ENCODE measurements at places on chromosomes 1 and 21. TPM values are rescaled to one million over a fixed set of nuclear protein-coding genes. Genes with fewer than 3 reads are reported as not detected.

DNA sequence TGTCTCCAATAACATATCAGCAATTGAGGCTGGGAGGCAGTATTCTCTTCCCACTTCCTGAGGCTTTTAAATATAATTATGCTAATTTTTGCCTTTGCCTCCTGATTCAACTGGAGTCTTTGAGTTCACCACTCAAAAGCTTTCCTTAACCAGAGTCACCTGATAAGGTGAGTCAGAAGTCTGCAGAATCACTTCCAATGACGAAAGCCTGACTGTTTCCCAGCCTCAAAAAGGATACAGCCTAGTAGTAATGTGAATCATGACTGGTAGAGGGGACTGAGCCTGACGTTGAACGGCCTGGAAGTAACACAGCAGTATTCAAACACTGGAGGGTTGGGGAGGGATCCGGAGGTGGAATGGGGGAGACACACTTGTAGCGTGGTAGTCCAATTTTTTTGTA lies 10.4 kb upstream of the MRPL9 start:
- DNase-seq = peak; percentile 17

GRCh38 chr21:28151758-28152157 lies 840.9 kb downstream of the LTN1 start:
- no peak for DNase-seq

DNA sequence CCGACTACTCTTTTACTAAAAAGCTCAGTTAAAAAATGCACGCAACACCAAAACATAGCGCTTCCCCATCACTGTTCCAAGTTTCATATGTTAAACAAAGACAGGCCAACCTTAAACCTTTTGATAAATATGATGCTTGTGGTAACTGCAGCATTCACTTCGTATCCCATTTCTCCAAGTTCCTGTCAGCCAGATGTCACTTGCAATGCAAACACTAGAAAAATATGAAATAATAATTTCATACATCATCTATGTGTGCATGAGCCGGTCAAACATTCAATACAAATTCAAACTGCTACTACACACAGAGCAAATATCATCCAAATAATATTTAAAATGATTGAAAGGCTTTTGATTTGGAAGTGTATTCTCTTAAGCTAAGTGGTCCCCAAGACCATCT lies 636.5 kb downstream of the LMO4 start:
- DNase-seq = no peak

GRCh38 chr1:242723044-242723716 lies 198.7 kb upstream of the PLD5 start:
- DNase-seq = no peak

- peak; percentile 26 for DNase-seq
These were observed 9.7 kb upstream of the THEM4 start for GRCh38 chr1:151918819-151919610.

DNA sequence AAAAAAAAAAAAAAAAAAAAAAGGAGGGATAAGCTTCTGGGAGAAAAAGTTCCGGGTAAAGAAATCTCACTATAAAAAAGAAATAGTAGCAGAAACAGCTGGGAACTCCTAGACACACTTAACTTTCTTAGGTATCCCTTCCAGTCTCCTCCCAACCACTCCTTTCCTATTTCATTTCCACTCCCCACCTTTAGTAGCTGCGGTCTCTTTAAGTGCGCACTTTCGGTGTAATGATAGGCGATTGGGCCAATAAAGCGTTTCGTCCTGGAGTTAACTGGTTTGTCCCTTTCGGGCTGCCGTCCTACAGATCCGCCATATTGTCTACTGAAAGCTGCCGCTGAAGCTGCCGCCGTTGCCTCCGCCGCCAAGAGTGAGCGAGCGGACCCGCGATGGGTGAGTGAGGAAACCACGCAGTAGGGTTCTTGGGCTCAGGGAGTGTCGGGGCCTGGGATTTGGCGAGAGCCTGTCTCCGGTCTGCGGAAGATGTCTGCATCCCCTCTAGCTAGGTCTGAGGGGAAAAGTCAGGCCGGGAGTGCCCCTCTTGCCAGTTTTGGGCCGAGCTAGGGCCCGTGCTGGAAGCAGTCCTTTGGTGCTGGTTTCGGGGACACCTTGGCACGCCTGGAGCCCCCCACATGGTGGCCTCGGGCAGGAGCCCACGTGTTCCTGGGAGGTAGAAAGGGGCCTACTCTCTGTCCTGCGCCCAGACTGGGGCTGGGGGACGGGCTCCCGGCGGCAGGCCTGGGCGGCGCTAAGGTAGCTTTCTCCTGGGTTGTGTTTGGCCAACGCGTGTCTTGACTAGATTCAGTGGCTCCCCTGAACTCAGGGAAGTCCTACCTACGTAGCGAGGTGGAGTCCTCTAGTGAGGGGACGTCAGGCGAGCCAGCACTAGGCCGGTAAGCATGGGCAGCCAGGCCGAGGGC lies at the start of gene KPNA6:
Gene KPNA6, plus strand, starts transcription at position 315 of the 920 bp plus-strand sequence. Its CDS starts 75 bp downstream, at position 390.
- DNase-seq = peak; percentile 97

- no peak for DNase-seq
These were observed 6.6 kb upstream of the TFF3 start for GRCh38 chr21:42321845-42322244.

DNA sequence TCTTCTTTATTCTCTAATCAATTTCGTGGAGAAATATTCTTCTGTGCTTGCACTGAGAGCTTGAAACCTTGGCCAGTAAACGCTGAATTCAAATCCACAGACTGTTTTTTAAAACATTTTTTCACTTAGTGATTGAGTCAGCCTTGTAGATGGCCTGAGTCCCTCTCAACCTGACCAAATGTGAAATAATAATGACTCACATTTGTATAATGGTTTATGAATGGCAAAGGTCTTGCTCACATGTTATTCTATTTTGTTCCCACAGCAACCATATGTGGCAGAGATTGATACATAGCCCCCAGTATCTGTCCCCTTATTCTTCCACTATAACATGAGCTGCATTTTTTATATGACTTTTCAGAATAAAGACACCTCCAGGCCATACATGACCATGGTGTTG lies 47.8 kb upstream of the CCDC190 start:
- peak; percentile 73 for DNase-seq

Gene TAS1R1
- 0.20 TPM for total RNA-seq

DNA sequence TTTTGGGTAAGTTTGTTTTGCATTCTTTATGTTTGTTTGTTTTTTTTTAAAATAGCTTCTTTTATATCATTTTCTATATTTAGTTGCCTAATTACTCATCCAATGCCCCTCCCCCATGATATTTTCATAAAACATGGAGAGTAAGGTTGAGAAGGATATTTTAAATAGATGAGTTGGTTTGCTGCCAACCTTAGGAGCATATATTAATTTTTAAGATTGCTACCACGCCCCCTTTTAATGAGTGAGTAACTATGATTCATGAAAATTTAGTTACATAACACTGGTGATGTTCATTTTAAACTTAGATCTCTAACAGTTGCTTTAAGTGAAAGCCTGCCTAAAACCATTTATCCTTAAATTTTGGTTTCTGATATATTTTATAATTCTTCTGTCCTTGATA lies 18.7 kb downstream of the TMEM50A start:
- DNase-seq = no peak

- DNase-seq = peak; percentile 98
These were observed 26.6 kb downstream of the AK4 start for GRCh38 chr1:65174585-65174984.

DNA sequence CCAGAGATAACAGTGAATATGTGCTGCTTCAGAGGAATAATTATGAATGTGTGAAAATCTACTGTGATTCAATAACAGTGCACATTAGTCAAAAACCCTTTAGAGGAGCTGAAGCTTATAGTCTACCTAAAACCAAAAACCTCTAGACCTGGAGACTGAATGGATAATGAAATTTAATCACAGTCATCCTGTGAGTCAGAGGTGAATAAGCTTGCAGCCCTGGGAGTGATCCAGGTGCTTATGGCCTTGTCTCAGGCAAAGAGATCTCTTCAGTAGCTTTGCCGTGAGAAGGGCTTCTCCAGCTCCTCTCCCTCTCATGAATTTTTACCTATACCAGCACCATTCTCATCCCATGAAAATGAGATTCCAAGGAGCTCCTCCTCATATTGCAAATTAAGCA lies 81.3 kb upstream of the RGS4 start:
- DNase-seq = peak; percentile 45

- no peak for DNase-seq
These were observed 349.1 kb downstream of the SEC16B start for GRCh38 chr1:177620636-177621190.

Gene CATSPERE
- 0.29 TPM for total RNA-seq

Gene PRKAA2
- total RNA-seq = 0.84 TPM

Gene PLPPR4
- total RNA-seq = 0.29 TPM

Gene S100A10
- total RNA-seq = 165 TPM

Gene MRAP
- not detected for total RNA-seq

Gene CSMD2
- total RNA-seq = 1.1 TPM

- DNase-seq = no peak
These were observed 105.8 kb upstream of the WNT4 start for GRCh38 chr1:22248746-22249145.

GRCh38 chr1:93774707-93775106 lies 93.1 kb upstream of the BCAR3 start:
- no peak for DNase-seq

- no peak for DNase-seq
These were observed 73.3 kb downstream of the PLPP3 start for GRCh38 chr1:56505792-56506743.

DNA sequence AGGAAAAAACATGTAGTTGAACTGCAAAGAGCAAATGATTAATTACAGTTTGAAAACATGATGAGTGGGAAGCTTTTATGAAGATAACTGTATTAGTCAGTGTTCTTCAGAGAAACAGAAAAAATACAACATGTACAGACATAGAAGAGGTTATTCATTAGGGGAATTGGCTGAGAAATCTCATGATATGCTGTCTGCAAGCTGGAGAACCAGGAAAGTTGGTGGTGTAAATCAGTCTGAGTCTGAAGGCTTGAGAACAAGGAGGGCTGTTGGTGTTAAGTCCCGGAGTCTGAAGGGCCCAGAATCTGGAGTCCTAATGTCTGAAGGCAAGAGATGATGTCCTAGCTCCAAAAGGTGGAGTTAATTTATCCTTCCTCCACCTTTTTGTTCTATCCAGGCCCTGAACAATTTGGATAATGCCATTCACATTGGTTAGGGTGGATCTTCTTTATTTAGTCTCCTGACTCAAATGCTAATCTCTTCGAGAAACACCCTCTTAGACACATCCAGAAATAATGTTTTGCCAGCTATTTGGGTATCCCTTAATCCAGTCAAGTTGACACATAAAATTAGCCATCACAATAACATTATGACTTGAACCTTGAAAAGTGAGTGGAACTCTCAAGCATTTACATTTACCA lies 672.9 kb upstream of the PTBP2 start:
- no peak for DNase-seq

Gene LYPD8
- total RNA-seq = 1.4 TPM

DNA sequence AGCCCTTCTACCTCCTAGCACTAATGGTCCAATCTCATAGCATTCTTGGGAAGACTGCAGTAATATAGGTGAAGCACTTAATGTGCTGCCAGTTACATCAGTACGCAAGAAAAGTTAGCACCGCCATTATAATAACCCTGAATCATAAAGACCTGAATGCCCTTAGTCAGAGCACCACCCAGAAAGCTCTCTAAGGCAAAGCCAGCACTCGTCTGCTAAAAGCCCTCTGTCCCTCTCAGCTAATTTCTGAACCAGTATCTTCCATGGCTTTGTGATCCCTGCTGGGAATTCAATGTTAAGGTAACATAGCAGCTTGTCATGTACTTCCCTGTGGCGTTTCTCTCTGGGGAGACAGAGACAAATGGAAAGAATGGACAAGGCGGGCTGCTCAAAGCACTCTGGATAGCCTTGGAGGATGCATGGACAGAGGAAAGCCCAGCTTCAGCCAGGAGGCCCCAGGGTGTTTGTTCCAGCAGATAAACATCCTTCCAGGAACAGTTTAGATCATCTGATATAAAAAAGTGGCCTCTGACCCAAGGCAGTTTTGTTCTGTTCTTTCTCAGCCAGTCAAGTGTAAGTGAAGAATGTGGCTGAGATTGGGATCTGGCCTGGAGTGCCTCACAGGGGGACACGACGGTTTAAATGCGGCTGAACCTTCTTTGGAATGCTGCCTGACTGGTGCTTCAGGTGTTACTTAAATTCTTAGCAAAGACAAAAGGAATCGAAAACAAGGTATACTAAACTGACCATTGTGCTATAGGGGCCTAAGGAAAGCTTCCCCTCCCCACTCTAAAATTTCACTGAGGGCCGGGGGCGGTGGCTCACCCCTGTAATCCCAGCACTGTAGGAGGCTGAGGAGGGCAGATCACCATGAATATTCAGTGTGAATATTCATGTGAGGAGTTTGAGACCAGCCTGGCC lies 58.1 kb upstream of the VTCN1 start:
- DNase-seq = peak; percentile 13

- DNase-seq = peak; percentile 73
These were observed 28.0 kb upstream of the FOXO6 start for GRCh38 chr1:41333146-41333784.

- DNase-seq = no peak
These were observed at the start of gene FAM131C for GRCh38 chr1:16073490-16074119. FAM131C (minus strand) TSS chr1:16073651; CDS start chr1:16073442, 209 bp downstream.

- peak; percentile 25 for DNase-seq
These were observed 72.6 kb downstream of the TTC3 start for GRCh38 chr21:37145635-37146111.

- DNase-seq = no peak
These were observed 606.3 kb downstream of the NUF2 start for GRCh38 chr1:163928069-163928468.

DNA sequence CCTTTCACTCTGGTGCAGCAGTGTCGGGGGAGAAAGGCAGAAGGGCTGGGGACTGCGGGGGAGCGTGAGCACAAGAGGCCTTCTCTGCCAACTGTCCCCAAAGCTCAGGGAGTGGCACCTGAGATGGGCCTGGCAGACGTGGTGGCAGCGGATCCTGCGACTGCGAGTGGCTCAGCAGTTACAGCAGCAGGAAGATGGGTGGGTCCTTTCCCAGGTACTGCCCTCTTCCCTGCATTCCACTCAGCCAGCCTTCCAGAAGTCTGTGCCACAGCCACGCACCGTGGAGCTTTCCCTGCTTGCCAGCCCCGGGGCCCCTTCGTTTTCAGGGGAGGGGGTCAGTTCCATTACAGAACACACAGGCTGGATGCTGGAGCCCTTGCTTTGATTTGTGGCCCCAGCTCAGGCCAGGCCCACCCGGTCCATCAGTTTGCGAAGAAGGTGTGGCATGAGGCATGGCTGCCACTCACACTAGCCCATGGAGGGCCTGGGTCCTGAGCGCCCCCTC lies 17.2 kb downstream of the MTHFR start:
- no peak for DNase-seq

GRCh38 chr1:26315874-26316850 lies 1.6 kb upstream of the CD52 start:
- DNase-seq = no peak

- DNase-seq = no peak
These were observed 7.7 kb upstream of the SPATC1L start for GRCh38 chr21:46191686-46192575.

DNA sequence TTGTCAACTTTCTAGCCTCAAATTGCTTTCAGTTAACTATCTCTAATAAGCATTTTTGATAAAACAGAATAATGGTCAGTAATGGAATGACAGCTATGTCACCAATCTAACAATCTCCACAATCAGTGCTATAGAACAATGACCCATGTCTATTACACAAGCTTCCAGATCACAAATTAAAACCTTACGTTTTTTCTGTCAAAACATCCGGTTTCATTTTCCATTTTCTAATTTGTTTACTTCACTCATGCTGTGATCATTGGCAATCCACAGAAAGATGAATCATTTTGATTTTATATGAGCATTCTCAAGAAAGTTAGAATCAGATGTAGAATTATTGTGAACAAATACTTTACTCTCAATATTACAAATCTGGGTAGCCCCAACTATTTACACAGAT lies 80.3 kb downstream of the KCNT2 start:
- DNase-seq = peak; percentile 5

Gene TRAF3IP3
- not detected for total RNA-seq

GRCh38 chr1:18320051-18320450 lies 160.7 kb upstream of the KLHDC7A start:
- DNase-seq = no peak

Gene DMRTA2
- 0.20 TPM for total RNA-seq
